Body of pancreas (tissue), 4 donors: ENCODE measurements at places on chromosomes 4 and X.

- H3K36me3 ChIP-seq = no peaks in the 10 kb centered on the region
- no peaks in the 10 kb centered on the region for H3K4me1 ChIP-seq
- H3K4me3 ChIP-seq = no peak overlapping the region
- no peak overlapping the region for H3K27ac ChIP-seq
- no peak for DNase-seq
Observed at GRCh38 chr4:147578051-147578476, 39.1 kb upstream of the TMEM184C start.

GRCh38 chrX:24335871-24336270 is 22.0 kb upstream of the SUPT20HL2 start:
- no peak for DNase-seq
- H3K27ac ChIP-seq = no peak overlapping the region
- H3K4me1 ChIP-seq = no peaks in the 10 kb centered on the region
- no peak overlapping the region for H3K4me3 ChIP-seq

GRCh38 chr4:147768113-147768512 is 36.2 kb downstream of the ARHGAP10 start:
- H3K4me3 ChIP-seq = no peak overlapping the region
- H3K27ac ChIP-seq = no peak overlapping the region
- peaks cover 18% of the 10 kb centered on the region for H3K4me1 ChIP-seq
- no peak for DNase-seq

GRCh38 chr4:80266253-80266901 is at the start of gene FGF5:
Gene FGF5 (plus strand): TSS chr4:80266664. CDS start chr4:80266825, 161 bp downstream.
- no peak within 1 kb of the TSS for H3K27ac ChIP-seq
- peak; percentile 10 for DNase-seq
- no peaks in the 10 kb centered on the region for H3K27me3 ChIP-seq
- H3K4me1 ChIP-seq = peaks cover 21% of the 10 kb centered on the region

DNA sequence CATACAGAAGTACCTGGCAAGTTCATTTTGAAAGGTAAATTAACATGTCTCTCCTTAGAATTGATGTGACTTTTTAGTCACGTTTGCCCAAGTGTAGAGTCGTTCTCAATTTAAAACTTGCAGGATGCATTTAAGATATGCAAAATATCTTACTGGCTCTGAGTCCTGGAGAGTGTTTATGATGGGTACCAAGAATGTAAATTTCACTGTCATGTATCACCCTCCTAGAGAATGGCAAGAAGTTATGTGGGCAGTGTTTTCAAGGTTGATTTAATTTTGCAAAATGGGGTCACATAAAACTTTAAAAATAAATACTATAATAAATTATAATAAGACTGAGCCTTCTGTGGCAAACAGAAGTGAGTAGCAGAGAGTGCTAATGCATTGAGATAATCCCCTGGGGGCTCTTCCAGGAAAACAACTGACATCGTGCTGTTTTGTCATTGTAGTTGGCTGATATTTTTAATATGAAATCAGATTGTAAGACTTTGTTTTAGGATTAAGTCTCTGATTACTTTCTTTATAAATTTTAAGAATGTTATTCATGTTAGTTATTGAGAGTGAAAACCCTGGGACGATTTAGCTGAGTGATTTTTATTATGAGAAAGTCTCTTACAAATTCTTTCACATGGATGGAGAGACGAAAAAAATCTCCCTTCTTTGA is 103.0 kb downstream of the AFF1 start:
- DNase-seq = no peak
- H3K27me3 ChIP-seq = no peaks in the 10 kb centered on the region
- H3K4me1 ChIP-seq = peaks cover 77% of the 10 kb centered on the region
- H3K27ac ChIP-seq = no peak overlapping the region
- H3K36me3 ChIP-seq = no peaks in the 10 kb centered on the region

DNA sequence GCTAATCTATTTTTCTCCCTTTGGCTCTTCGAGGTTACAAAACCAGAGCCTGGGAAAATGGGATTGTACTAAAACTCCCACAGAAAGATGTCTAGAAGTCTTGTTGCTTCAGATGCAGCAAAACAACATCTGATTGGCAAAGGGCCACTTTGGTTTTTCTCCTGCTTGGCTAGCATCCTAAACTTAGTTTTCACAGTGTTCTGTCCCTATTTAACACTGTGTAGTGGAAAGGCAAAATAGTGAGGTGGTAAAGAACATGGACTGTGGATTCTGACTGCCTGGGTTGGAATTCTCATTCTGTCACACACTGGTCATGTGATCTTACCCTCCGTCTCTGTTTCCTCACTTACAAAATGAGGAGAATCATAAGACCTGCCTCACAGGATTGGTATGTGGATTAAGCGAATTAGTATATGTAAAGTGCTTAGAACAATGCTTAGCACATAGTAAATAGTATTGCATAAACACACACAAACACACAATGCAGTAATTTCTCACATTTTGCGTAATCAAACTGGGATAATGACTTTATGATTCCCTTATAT is 23.5 kb downstream of the TIGD2 start:
- H3K27me3 ChIP-seq = no peaks in the 10 kb centered on the region
- H3K4me1 ChIP-seq = no peaks in the 10 kb centered on the region
- no peak overlapping the region for H3K4me3 ChIP-seq
- no peaks in the 10 kb centered on the region for H3K36me3 ChIP-seq

GRCh38 chr4:170008371-170008770 is 17.8 kb downstream of the MFAP3L start:
- no peaks in the 10 kb centered on the region for H3K27me3 ChIP-seq
- H3K36me3 ChIP-seq = no peaks in the 10 kb centered on the region
- H3K4me1 ChIP-seq = no peaks in the 10 kb centered on the region
- H3K27ac ChIP-seq = no peak overlapping the region
- DNase-seq = no peak
- H3K4me3 ChIP-seq = no peak overlapping the region

DNA sequence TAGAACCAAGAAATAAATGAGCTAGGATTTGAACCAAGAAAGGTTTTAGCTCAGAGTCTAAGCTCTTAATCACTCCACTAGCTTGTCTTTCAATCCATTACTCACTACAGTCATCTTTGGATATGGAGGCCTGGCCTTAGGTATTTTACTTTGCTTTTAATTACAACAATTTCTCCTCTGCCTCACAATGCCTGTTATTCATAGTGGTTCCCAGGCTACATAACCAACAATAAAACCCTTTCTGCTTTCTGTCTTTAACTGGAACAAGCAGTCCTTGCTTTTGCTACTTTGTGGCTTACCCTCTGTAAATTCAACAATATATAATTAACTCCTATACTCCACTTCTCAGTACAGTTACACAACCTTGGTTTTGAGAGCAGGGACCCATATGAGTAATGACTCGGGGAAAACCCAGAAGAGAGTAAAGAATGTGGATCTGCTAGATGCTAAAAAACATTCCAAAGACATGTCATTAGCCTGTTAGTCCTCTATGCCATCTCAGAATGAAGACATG is 94.7 kb upstream of the NAP1L5 start:
- no peaks in the 10 kb centered on the region for H3K27me3 ChIP-seq
- H3K4me3 ChIP-seq = no peak overlapping the region
- H3K27ac ChIP-seq = peak overlapping the region; percentile 37
- no peak for DNase-seq

DNA sequence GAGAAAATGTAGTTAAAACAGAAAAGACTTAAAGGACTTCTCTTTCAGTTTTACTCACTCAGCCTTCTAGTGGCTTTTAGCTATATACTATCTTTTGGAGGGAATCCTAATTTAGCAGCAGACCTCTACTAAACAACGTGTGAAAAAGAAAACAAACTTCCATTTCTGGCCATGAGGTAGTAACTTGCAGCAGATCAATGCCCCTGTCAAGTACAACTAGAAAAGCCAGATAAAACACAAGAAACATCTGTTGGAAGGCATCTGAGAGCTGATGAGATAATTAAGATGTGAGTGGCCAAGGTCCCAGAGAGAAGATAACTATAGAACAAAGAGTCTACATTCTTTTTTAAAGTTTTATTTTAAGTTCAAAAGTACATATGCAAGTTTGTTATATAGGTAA is 101.7 kb downstream of the CORIN start:
- H3K4me3 ChIP-seq = no peak overlapping the region
- H3K27ac ChIP-seq = no peak overlapping the region
- peaks cover 20% of the 10 kb centered on the region for H3K4me1 ChIP-seq
- no peak for DNase-seq

- no peak overlapping the region for H3K27ac ChIP-seq
- no peaks in the 10 kb centered on the region for H3K27me3 ChIP-seq
- peaks cover 16% of the 10 kb centered on the region for H3K4me1 ChIP-seq
- DNase-seq = peak; percentile 53
Observed at GRCh38 chr4:139603576-139604410, 47.8 kb upstream of the SETD7 start.

- no peaks in the 10 kb centered on the region for H3K36me3 ChIP-seq
- no peak overlapping the region for H3K27ac ChIP-seq
- H3K4me1 ChIP-seq = no peaks in the 10 kb centered on the region
Observed at GRCh38 chr4:186285147-186285546, 19.2 kb downstream of the F11 start.

DNA sequence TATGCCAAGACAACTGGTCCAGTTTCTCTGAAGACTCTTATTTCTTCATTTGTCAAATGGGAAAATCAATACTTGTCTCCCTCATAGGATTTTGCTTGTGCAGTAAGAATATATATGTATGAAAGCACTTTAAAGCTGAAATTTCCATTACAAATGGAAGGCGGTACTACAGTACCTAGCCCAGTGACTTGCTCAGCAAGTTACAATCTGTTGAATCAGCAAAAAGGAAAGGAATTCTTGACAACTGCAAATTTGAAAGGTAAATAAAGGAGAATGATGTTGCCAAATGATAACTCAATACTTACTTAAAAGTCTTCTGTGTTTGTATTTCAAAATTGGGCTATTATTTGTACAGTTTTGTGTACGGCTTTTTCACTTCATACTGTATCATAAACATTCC is 71.1 kb downstream of the PKD2 start:
- H3K27me3 ChIP-seq = no peaks in the 10 kb centered on the region
- H3K36me3 ChIP-seq = no peaks in the 10 kb centered on the region
- H3K27ac ChIP-seq = no peak overlapping the region
- H3K4me3 ChIP-seq = no peak overlapping the region
- H3K4me1 ChIP-seq = no peaks in the 10 kb centered on the region

- no peaks in the 10 kb centered on the region for H3K4me1 ChIP-seq
- no peaks in the 10 kb centered on the region for H3K36me3 ChIP-seq
- H3K27me3 ChIP-seq = no peaks in the 10 kb centered on the region
- H3K4me3 ChIP-seq = no peak overlapping the region
- no peak for DNase-seq
Observed at GRCh38 chr4:27592738-27593137, 732.1 kb downstream of the STIM2 start.

DNA sequence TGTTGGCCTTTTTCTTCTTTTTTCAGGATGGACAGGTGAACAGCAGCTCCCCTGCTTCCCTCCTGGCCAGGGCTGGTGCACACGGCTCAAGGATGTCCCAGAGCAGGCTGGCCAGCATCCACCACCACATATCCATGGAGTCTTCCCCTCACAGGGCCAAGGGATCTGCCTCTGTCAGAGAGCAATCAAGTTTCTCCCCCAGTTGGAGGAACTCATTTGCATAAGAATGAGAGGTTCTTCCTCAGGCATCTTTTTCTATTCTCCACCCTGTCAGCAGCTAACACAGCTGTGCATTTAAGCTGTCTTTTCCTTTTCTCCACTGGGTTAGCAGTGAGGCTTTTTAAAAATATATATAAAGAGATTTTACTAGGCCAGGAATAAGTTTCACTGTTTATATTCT is 143.8 kb downstream of the ANAPC10 start:
- DNase-seq = no peak
- no peak overlapping the region for H3K4me3 ChIP-seq
- no peaks in the 10 kb centered on the region for H3K36me3 ChIP-seq
- H3K27me3 ChIP-seq = no peaks in the 10 kb centered on the region
- no peak overlapping the region for H3K27ac ChIP-seq

- H3K4me1 ChIP-seq = no peaks in the 10 kb centered on the region
- no peak overlapping the region for H3K27ac ChIP-seq
- no peak for DNase-seq
- H3K27me3 ChIP-seq = no peaks in the 10 kb centered on the region
Observed at GRCh38 chrX:22970861-22971260, 28.9 kb upstream of the DDX53 start.

DNA sequence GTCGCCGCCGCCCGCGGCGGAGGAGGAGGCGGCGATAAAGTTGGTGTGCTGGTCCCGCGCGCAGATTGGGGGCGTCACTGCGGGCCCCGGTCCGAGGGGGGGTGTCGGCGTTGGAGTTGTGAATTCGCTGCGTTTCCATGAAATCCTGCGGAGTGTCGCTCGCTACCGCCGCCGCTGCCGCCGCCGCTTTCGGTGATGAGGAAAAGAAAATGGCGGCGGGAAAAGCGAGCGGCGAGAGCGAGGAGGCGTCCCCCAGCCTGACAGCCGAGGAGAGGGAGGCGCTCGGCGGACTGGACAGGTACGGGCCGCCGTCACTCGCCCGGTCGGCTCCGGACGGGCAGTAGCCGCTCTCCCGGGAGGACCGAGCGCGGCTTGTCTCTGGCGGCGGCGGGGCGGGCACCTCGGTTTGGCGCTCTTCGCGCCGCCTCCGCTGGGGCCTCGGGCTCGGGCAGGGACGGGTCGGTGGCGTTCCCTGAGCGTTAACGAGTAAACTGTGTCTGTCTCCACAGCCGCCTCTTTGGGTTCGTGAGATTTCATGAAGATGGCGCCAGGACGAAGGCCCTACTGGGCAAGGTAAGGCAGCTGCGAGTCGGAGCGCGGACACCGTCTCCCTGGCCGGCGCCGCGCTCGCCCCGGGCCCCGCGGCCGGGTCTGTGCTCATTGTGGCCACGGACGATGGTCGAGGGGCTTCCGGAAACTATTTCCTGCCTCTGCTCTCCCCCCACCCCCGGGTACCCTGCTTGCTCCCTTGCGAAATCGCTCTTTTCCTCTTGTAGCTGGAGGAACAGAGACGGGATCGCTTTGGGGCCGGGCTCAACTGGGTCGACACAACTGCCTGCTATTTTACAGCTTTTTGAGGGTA is 658 bp downstream of the KDM6A start:
- H3K4me3 ChIP-seq = peak overlapping the region; percentile 63
- peak overlapping the region; percentile 95 for H3K27ac ChIP-seq
- no peaks in the 10 kb centered on the region for H3K36me3 ChIP-seq
- H3K4me1 ChIP-seq = peaks cover 4% of the 10 kb centered on the region
- peak; percentile 42 for DNase-seq

DNA sequence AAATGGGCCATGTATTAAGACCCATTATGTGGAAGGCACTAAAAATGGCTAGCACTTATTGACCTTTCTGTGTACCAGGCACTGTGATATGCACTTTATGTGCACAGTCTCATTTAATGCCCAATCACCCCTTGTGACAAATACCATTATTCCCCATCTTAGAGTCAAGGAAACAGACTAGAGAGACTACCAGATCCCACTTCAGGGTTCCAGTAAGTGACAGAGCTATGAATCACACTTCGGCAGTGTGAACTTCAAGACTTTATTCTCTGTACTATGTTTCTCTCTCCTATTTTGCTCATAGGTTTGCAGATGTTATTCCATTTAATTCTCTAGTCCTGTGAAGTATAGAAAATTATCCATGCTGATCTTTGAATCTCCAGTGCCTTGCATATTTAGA is 107.0 kb downstream of the NFKB1 start:
- H3K27ac ChIP-seq = no peak overlapping the region
- H3K36me3 ChIP-seq = peaks cover 45% of the 10 kb centered on the region
- no peaks in the 10 kb centered on the region for H3K4me1 ChIP-seq
- no peak for DNase-seq
- H3K4me3 ChIP-seq = no peak overlapping the region
